Epithelial cell of proximal tubule (primary cell): ENCODE measurements at places on chromosomes 5 and 9. TPM values are rescaled to one million over a fixed set of nuclear protein-coding genes. Genes with fewer than 3 reads are reported as not detected.

DNA sequence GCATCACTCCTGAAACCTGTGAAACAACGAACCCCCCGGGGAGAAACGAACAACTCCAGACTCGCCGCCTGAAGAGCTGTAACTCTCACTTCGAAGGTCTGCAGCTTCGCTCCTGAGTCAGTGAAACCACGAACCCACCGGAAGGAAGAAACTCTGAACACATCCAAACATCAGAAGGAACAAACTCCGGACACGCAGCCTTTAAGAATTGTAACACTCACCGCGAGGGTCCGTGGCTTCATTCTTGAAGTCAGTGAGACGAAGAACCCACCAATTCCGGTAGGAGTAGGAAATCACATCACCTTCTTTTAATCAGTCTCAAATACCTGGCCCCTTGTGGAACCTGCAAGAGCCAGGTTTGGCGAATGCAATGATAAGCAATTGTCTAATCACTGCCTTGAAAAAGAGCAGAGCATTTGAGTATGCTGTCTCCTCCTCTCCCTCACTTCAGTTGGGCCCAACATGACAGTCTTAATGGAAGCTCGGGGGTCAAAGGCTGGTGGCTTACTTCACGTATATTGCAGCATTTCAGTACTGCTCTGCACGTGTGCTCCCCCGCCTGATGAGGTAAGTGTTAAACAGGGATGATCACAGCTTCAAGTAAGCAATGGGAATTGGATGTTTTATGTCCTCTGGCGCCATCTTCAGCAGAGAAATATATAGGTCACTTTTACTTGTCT lies 473 bp downstream of the IRGM start:
- DNase-seq: peak; percentile 56

GRCh38 chr5:77066184-77066583 lies 20.9 kb downstream of the ZBED3 start:
- DNase-seq: no peak

DNA sequence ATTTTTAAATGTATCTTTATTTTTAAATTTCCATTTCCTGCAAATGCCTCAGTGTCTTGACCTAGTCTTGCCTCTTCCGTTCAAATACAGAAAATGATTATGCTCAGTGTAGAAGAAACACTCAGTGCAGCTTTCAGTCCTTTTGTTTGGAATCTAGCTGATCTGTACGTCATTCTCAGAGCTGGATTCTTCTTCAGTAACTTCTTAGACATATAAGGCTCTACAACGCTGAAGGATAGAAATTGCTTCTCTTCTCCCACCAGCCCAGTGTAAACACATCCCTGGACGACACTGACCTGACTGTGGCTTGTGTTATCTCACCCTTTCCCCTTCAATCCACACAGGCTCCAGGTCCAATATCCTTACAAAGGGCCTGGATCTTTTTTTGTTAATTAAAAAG lies 3.2 kb upstream of the ALDH1B1 start:
- no peak for DNase-seq

- DNase-seq: no peak
Observed at GRCh38 chr5:108125771-108126511, 256.0 kb downstream of the FBXL17 start.

GRCh38 chr9:120091206-120091605 lies 488.8 kb downstream of the CDK5RAP2 start:
- no peak for DNase-seq

GRCh38 chr9:81902196-81902595 lies 26.0 kb upstream of the SPATA31D4 start:
- DNase-seq: no peak

DNA sequence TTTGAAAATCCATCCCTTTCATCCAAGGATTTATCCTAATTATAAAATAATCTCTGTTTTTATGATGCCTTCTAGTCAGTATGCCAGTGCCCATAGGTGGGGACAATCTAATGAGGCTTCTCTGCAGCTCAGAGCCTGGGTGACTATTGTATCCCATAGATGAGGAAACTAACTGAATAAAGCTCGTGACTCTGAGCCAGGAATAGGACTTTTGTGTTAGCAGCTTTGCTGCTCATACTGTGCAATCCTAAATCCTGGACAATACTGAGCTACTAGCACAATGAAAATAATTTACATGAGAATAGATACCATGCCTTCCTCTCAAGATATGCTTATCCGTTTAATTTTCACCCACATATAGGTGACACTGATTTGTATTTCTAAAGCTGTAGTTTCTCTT lies 443.0 kb downstream of the PLK2 start:
- DNase-seq: no peak

GRCh38 chr9:136389396-136389795 lies 10.6 kb downstream of the SNAPC4 start:
- no peak for DNase-seq

- DNase-seq: no peak
Observed at GRCh38 chr5:57655228-57655627, 172.6 kb upstream of the ACTBL2 start.

DDX46 gene
- 30.4 and 35.0 TPM in 2 replicates for total RNA-seq

LURAP1L gene
- 5.2 and 11.8 TPM in 2 replicates for total RNA-seq

KCNT1 gene
- total RNA-seq: not detected in 2 replicates

SREK1 gene
- total RNA-seq: 19.0 and 27.5 TPM in 2 replicates

DMRT3 gene
- 0.29 and 1.4 TPM in 2 replicates for total RNA-seq
